ENCODE measurements at places on chromosomes 13 and 19.

DNA sequence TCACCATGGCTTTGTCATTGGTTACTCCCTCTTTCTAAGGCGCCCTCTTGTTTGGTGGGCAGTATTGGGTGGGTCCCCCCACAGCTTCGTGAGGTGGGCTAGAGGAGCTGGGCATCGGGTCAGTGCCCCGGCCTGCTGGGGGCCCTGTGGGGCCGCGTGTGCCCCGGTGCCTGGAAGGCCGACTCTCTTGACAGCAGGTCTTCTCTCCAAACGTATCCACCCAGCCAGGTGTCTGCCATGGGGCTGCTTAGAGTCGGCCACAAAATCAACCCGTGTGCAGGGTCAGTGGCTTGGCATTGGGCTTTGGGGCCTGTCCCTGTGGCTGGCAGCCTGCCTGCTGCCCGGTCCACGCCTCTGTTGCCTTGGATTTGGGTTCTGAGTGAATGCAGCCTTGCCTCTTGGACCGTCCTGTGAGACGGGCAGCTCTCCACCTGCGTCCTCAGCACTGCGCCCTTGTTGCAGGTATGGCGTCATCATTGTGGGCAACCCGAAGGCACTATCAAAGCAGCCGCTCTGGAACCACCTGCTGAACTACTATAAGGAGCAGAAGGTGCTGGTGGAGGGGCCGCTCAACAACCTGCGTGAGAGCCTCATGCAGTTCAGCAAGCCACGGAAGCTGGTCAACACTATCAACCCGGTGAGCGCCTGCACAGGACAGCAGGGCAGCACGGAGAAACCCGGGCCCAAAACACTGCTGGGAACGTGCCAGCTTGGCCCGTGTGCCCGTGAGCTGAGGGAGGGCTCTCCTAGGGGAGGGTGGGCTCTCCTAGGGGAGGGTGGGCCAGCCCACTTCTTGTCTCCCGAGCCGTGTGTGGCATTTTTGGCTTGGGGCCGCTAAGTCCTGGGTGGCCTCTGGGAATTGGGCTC, 31.4 kb downstream of the UPF1 start:
- DNase-seq, result no peak

GRCh38 chr19:1665565-1666047, 13.2 kb upstream of the TCF3 start:
- DNase-seq, result no peak

DNA sequence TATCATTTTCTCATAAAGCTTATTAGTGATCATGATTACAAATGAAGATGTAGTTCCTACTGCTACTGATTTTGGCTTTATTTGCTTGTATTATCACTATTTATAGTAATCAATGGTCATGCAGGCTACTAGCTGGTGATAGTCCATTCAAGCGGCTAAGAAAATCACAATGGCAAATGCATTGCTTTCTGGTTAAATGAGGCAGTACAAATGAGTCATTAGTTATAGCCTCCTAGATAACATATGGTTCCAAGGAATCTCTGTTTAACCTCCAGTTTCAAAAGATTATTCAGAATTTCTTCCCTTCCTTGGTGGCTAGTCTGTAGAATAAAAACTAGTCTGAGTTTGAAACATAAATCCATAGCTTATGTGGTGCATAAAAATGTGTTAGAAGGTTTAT, 141.3 kb upstream of the HTR2A start:
- no peak for DNase-seq

DNA sequence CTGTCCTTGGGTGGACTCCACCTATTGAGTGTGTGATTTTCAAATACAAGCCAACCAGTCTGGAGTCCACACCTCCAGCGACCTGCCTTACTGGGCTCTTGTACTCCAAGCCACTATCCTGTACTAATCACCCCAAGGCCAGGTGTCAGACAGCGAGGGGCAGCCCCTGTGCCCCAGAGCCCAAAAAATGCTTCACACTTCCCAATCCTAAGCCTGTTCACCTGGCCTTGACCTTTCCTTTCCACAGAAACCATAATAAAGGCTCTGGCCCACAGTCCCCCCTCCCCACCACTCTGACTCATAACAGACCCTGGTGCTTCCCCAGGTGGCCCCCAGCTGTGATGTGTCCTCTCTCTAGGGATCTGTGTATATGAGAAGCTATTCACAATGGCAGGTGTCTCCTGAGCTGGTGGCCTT, 3.9 kb downstream of the CD209 start:
- no peak for DNase-seq

- no peak for DNase-seq
Measured at GRCh38 chr19:10155839-10156238, 36.1 kb upstream of the EIF3G start.

DNA sequence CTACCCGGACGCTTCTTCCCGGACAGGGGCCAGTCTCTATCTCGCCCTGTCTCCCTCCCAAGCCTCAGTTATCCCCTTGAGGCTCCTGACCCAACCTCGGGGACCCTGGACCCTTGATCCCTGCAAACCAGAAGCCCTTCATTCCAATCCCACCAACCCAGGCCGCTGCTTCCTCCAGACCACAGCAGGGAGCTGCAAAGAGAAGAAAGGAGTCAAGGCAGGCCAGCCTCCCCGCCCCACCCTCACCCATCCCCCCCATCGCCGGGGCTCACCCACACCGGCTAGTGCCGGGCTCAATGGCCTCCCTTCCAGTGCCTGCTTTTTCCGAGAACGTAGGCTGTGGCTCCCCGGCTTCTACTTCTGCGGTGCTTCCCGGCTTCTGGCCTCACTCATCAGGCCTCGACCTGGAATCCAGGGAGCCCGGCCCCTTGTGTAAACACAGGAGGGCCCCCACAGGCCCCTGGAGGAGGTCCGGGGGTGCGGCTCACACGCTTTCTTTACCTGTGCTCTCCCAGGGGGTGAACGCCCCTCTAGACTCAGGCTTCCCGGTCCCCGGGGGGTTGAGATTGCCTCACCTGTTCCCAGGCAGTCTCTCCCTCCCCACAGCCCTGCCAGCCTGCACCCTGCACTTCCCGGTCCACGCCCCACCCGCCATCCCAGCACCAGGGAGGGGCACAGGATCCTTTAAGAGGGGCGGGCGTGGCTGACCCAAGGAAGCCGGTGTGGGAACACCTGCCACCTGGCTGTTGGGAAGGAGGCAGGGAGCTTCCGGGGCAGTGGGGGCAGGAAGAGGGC, at the start of gene FAM83E:
FAM83E (minus strand) TSS at position 641 of the 795 bp plus-strand sequence. CDS start 1,704 bp downstream, outside the sequence.
- DNase-seq, result no peak

GRCh38 chr19:28374971-28375370, 838.0 kb downstream of the UQCRFS1 start:
- no peak for DNase-seq

DNA sequence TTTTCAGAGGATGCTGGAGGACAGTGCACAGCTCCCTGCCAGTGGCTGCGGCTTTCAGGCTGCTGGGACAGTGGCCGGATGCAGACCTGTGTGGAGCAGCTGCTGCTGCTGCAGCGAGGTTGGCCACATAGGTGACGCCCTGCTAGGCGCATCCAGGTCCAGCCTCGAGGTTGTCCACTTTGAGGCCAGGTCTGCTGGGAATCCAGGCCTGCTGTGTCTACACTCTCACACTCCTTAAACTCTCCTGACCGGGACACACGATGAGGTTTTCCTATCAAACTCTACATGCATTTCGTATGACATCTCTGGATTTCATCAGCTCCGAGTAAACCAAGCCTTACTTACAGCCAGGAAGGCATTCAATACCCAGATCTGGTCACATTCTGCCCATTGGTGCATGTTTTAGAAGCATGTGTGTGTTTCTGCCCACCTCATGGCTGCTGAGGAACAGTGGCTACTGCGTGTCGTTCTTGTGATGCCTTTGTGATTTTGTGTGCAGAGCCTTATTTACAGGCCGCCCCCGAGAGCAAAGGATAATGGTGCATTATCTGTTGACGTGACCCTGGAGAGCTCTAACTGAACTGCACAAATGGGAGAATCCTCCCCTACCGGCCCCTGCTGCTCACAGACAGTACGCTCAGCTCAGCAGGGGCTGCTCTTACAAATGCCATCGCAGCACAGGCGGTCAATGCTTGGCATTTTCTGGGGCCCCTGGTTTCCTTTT, 12.3 kb upstream of the MCF2L start:
- no peak for DNase-seq

DNA sequence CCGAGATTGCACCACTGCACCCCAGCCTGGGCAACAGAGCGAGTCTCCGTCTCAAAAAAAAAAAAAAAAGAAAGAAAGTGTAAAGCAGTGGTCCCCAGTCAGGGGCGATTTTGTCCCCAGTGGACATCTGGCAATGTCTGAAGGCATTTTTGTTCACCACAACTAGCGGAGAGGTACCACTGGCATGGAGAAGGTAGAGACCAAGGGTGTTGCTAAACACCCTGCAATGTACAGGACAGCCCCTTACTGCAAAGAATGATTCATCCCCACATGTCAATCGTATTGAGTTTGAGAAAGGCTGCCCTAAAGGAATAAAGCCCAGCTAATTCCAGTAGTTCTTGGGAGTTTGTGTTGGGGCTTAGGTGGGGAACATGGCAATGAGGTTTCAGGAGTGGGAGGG, 38.7 kb downstream of the CYP4F2 start:
- no peak for DNase-seq

DNA sequence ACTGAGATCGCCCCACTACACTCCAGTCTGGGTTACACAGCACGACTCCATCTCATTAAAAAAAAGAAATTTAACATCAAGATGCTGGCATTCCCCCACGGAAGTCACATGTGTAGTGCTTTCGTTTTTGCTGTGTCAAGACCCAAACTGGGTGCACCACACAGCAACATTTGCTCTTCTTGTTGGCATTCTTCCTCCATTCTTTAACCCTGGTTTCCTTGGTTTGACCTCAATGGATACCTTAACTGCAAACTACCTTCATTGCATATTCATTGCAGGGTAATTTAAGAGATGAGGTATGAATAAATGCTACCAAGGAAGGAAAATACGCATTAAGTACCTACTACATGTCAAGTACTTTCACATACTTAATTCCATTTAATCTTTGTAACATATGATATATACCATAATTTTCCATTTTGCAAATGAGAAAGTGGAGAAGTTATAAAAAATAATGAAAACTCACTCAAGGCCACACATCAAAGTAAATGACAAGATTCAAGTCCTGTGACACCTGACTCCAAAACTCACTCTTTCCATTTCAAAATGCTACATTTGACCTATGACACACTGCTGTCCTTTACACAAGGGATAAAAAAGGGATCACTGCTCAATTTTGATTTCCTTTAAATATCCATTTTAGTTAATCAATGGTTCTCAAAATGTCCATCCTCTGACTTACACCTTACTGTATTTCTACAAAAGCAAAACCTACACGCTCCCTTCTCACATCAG, 59.2 kb downstream of the STK24 start:
- no peak for DNase-seq

- peak; percentile 63 for DNase-seq
Measured at GRCh38 chr19:44925114-44925891, 10.9 kb downstream of the APOC1 start.

DNA sequence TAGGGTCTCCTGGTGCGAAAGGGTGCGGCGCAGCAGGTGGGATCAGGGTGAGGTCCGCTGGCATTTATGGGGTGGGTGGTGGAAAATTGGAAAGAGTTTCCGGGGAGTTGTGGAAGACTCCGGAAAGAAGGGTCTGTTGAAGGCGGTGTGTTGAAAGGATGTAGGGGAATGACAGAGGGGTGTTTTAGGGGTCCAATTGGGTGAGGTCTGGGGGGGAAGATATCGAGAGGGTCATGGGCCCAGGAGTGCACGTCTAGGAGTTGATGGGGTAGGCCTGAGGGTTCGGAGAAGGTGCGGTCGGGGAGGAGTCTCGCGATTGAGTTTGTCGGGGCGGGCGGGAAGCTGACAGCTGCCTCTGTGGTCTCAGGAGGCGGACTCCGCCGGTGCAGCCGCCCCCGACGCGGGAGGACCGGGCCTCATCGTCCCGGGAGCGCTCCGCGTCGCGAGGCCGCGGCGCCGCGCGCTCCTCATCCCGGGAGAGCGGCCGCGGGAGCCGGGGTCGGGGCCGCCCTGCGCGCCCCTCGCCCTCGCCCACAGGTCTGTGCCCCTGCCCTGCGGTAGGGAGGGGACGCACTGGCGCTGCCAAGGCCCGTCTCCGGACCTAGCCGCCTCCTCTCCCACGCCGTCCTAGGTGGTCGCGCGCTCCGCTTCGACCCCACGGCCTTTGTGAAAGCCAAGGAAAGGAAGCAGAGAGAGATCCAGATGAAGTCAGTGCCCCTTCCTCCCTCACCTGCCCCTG, 7.0 kb downstream of the PGLYRP1 start:
- no peak for DNase-seq

GRCh38 chr13:23433171-23434153, at the start of gene SACS:
Gene SACS, minus strand, starts transcription at chr13:23433702. Its CDS starts 22,463 bp downstream, at chr13:23411239.
- peak; percentile 32 for DNase-seq

DNA sequence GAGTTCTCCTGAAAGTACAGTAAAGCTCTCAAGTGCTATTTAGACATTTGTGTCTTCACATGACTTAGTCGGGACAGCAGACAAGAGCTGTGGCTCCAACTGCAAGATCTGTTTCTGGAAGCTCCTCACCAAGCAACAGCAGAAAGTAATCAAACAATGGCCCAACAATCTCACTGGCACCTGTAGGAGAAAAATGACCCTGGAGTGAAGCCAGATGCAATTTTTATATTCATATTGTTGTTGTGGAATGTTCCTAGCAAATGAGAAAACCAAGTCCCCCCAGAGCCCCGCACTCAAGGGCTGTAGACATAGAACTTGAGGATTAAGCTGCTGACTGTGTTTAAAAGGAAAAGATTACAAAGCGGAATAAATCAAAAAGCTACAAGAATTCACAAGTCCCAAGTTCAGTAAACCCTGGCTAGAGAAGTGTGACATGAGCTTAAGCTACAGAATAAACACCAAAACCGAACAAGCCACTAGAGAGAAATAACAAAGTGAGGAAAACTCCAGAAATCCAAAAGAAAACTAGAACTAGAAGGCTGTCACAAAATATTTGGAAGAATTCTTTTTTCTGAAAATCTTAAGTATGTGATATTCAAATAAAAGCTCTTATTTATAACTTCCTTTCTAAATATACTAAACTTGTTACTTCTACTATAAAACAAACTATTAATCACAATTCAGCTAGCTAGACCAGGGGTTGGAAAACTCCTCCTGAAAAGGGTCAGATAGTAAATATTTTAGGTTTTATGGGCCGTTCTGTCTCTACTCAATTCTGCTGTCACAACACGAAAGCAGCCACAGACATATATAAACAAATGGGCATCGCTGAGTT, 454.5 kb downstream of the SUCLA2 start:
- DNase-seq, result no peak

DNA sequence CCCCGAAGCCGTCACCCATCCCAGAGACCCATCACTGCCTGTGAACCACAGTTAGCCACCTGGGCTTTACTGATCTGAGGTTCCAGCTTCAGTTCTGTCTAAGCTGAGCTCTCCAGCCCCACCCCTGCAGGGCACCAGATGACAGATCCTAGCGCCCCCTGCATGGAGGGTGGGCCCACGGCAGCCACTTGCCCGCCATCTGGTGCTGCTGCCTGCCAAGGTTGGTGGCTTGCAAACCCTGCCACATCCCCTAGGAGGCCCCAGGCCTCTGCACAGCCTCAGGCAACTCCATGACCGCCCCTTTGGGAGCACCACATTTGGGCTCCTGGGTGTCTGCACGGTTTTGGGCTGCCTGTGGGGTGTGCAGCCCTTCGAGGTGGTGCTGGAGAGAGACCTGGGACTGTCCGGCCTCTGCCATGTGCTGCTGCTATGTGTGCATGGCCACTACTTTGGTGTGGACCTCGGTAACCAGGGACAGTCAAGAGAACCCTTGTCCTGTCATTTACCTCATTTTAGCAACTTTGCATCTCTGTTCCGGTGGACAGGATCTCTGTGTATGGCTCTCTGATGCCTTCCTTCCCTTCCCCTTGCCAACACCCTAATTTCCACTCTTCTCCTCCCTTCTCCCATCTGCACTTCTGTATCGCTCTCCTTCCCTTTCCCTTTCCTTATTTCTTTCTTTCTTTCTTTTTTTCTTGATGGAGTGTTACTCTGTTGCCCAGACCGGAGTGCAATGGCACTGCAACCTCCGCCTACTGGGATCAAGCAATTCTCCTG, 17.4 kb upstream of the SDHAF1 start:
- no peak for DNase-seq

GRCh38 chr13:67229481-67230403, at the start of gene PCDH9:
Gene PCDH9, minus strand, starts transcription at chr13:67230336. Its CDS starts 1,896 bp downstream, at chr13:67228440.
- no peak for DNase-seq

Data from substantia nigra (tissue), 51 donors.